ELF-1 (cell line): ENCODE measurements at places on chromosomes 11 and 22.

DNA sequence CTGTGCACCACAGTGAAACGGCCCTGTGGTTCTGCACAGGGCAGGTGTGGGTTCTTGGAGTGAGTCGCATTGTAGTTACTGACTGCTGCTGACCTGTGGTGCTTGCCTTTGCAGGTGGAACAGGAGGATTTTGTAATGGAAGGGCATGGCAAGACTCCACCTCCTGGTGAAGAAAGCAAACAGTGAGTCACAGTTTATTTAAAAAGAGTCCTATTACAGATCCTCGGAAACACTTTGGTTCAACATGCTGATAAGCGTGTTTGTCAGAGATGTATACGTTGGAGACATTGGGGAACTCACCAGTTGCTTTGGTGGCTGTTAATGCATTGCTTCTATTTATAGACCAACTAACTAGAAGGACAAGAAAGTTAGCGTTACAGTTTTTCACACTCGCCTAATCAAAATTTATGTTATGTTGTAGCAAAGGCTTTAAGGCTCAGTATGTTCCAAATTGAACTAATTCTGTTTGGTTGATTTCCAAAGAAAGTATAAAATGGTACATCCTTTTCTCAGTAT is 21.7 kb upstream of the TNRC6B start:
- peak; percentile 63 for DNase-seq

- DNase-seq = no peak
Observed at GRCh38 chr22:25024895-25025294, 72.4 kb downstream of the KIAA1671 start.

GRCh38 chr11:63850920-63851319 is 12.0 kb downstream of the MARK2 start:
- DNase-seq = no peak

DNA sequence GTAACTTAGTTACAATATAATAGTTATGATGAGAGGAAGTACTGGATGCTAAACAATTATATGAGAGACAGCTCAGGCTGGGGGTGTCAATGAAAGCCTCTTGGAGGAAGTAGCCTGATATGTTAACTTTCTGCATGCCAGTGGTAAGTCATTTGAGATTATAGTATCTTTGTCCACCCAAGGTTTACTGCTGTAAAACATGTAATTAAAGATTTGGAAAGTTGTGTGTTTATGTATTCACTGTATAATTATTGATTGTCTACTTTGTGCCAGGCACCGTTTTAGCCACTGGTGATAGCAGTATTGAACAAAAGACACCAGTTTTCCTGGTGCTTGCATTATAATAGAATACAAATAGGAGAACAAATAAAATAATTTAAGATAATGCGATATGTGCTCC is 624 bp upstream of the DNAJB7 start:
- DNase-seq = no peak

DNA sequence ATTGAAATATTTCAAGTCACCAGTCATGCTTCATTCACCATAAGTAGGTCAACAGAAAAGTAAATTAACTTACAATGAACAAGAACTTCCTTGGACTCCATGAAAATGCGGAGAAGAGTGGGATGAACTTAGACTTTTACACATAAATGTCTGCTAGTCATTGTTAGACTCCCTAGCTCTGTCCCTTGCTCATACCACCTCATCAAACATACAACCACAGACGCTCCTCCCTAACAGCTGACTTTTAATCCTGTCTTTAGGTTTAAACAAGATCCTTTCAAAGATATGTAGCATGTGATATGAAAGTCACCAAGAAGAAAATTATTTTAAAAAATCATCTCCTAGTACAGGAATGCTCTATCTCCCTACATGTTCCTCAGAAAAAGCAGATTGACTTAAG is 248.1 kb downstream of the DLG2 start:
- DNase-seq = no peak

GRCh38 chr11:64947208-64947814 is 11.6 kb upstream of the GPHA2 start:
- DNase-seq = peak; percentile 22

GRCh38 chr11:78453140-78453935 is 35.7 kb upstream of the GAB2 start:
- DNase-seq = no peak

GRCh38 chr22:46826438-46827135 is 64.1 kb downstream of the TBC1D22A start:
- no peak for DNase-seq

DNA sequence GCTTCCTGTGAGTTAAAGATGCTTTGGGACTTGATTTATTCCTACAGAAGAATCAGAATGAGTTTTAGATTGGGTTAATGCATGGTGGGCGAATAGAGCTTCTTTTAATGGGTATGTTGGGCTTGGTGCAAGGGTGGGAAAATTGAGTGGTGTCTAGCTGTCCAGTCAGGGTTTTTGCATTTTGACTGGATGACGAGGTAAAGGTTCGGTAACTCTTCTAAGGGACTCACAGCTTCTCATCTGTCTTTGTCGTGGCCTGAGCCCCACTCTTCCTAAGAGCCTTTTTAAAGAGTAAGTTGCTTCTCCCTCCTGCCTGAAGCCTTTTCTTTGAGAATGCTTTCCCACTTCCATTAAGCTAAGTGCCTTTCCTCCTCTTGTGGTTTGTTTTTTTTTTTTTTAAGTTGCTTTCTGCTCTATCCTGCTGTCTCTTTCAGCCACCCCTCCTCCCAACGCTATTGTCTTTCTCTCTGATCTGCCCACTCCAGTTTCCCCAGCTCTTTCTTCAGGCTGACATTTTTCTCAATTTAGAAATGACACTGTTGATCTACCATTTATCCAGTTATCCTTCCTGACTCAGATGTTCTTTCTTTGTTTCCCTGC is 1.1 kb downstream of the DPF2 start:
- no peak for DNase-seq

DNA sequence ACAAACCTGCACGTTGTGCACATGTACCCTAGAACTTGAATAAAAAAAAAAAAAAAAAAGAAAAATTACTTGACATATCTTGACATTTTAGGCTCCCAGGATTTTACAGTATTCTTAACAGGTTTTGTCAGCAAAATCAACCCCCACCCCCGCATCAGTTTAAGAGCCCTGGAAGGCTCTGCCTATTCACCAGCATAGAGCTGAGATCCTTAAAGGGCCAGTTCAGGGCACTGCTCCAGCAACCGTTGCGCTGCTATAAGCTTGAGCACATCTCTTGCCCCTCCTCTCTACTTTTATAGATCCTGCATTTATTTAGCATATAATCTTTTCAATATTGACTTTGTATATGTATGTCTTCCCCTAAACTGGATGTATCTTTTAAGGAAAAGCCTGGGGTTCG is 697 bp upstream of the PAFAH1B2 start:
- peak; percentile 22 for DNase-seq

DNA sequence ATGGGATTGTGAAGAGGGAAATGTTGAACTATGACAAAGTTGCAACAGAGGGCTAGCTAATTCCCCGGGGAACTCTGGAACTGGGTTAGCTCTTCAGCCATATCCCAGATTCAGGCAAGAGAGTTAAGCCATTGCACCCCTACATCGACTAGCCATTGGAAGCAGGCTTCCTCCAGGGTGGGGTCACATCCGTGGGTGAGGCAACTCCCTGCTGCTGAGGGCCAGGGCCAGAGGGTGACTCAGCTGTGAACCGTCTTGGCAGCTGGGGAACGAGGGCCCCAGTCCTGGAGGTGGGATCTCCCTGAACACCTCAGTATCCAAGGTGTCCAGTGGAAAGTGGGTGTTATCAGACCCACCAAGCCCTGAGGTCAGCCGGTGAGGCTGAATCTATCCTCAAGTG is 41.1 kb downstream of the RPS6KA4 start:
- no peak for DNase-seq

- DNase-seq = no peak
Observed at GRCh38 chr22:24482575-24482974, 12.6 kb upstream of the UPB1 start.

DNA sequence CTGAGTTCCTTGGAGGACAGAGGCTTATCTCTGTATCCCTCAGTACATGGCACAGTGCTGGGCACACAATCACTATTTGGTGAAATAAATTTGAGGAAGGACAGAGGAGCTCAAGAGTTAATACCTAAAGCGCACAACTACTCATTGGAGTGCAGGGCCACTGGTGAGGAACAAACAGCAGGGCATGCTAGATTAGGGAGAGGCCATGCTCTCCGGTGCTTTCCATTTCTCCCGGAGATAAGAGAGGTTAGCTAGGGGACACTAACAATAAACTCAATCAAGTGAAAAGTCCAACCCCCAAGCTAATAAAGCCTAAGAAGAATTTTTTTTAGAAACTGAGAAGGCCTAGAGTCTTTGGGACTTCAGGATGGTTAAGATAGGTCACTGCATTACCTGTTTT is 29.1 kb downstream of the NFRKB start:
- DNase-seq = no peak

DNA sequence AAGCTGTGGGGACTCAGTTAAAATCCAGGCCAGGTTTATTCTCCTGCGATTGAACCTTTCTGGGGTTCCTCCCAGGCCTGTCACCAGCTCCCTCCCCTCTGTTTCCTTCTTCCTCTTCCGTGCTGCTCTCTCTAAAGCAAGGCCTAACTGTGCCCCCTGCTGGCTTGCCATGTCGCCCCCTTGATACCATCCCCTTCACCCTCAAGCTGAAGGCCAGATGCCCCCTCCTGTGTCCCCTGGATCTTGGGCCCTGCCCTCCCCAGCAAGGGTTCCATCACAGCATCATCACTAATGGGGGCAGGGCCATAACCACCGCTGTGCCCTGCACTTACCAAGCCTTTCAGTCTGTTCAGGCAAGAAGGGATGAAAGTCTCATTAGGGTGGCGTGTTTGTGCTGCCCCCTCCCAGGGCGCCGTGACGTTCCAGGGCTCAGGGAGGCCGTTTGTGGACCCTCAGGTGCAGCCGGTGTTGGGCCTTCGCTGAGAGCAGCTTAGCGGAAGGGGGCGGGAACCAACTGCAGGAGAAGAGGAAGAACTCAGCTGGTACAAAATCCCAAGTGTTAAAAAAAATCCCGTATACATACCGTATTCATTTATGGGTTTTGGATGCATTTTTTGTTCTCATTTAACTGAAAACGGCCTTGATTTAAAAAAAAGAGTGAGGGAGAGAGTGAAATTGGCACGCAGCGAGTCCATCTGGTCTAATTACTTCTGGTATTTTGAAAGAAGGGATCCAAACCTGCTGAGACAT is 69.9 kb downstream of the MPPED1 start:
- DNase-seq = peak; percentile 15

DNA sequence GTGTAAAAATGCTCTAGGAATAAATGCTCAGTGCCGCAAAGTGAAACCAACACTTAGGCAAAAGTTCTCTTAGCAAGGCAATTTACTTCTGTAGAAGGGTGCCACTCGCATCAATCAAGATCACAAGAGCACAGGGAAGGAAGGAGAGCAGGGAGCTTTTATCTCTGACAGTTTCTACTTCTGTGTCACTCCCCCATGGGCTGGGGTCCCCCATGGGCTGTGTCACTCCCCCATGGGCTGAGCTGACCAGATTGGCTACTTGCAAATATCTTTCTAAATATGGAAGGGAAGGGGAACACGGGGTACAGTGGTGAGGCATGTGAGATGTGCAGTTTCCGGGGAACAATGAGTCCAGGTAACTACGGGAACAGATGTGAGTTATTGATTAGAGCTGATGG is 397 bp downstream of the OR52N2 start:
- DNase-seq = no peak

DNA sequence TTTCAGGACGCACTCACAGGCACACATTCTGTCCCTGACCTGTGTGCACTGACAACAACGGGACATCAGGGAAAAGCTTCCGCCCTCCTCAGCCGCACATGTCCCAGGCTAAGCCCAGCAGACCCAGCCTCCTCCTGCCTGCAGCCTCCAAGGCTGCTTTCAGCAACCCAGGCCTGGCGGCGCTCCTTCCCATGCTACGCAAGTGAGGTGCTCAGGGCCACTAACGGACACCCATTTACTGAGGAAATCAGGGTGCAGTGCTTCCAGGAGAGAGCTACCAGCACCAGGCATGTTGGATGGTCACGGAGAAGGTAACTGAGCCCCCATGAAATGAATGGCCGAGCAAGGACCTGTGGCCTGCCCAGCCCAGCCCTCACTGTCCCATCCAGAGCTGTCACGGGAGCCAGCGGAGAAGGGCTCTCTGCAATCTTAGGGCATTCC is 6.9 kb downstream of the MOB2 start:
- DNase-seq = no peak

GRCh38 chr11:95451261-95451660 is 220.3 kb upstream of the SESN3 start:
- no peak for DNase-seq

GRCh38 chr11:93279851-93280347 is 50.6 kb upstream of the DEUP1 start:
- DNase-seq = no peak

GRCh38 chr11:103901656-103902055 is 134.8 kb upstream of the DDI1 start:
- no peak for DNase-seq

DNA sequence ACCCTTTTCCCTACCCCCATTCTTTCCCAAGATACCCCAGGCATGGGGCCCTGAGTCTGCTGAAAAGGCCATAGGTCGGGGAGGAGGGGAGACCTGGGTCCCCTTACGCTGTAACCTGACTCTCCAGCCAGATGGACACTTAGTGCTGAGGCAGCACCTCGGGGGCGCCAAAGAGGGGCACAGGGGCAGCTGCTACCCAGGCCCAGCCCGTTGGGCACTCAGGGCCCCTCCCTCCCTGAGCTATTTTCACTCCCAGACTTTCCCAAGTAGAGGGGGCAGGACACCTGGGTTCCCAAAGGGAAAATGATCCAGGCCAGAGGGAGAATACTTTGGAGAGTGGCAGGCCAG is 933 bp downstream of the ACTN3 start:
- DNase-seq = no peak

GRCh38 chr11:108112057-108112456 is 9.3 kb upstream of the ACAT1 start:
- no peak for DNase-seq

GRCh38 chr11:59766542-59767224 is 11.5 kb downstream of the STX3 start:
- peak; percentile 23 for DNase-seq

DNA sequence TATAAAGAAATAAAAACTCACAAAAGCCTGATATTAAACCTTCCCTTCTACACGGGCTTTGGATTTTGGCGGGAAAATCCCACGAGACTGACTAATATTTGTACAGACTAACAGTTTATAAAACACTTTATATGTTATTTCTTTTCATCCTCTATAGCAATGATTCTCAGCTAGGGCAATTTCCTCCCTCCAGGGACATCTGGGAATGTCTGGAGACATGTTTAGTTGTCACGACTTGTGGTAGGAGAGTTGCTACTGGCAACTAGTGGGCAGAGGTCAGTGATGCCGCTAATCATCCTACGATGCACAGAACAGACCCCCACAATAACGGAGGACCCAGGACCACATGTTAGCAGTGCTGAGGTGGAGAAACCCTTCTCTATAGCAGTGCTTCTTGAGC is 304.8 kb upstream of the PITPNB start:
- no peak for DNase-seq

- no peak for DNase-seq
Observed at GRCh38 chr11:37908219-37908548, 1310.1 kb upstream of the RAG2 start.

GRCh38 chr11:75615751-75616150 is 53.1 kb downstream of the MAP6 start:
- no peak for DNase-seq
